ENCODE measurements at places on chromosomes 4 and X.

GRCh38 chr4:76003620-76004019, 3.7 kb downstream of the CXCL9 start:
- DNase-seq: no peak

DNA sequence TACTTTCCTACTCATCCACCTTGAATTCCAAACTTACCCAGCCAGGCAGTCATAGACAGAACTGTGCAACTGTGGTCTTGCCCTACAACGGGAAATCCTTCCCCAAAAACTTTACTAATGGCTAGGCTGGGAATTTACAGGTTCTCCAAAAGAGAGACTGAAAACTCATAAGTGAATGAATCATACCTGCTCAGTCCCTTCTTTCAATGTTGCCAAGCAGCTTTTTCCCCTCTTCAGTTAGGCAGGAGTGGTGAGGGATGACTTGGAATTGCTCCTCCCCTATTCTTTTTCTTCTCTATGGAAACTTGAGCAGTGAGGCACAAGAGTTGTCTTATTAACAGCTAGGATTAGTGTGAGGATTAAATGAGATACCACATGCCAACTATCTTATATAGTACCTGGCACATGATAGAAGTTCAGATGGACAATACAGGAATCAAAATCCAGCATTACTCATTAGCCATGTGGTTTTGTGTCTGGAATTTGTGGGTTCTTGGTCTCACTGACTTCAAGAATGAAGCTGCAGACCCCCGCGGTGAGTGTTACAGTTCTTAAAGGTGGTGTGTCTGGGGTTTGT, 105.9 kb downstream of the TEX13A start:
- no peak for DNase-seq

DNA sequence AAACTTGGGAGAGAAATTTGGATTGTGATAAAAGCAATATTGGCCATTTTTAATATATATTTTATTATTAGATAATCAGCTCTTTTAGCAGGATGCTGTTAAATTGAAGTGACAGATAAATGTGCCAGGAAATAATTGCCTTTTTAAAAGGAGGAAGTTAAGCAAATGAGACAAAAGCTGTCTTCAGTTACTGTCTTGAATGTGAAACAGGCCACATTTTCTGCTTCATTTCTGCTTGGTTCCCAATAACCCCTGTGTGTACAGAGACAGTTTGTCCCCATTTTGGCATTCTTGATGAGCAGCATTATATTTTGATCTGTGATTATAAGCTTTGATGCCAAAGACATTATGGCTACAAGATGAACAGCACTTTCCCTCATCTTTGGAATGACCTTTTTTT, 953 bp downstream of the EPGN start:
- DNase-seq: no peak

- DNase-seq: no peak
These were observed 163.5 kb downstream of the PPP3CA start for GRCh38 chr4:101183666-101184373.

- no peak for DNase-seq
These were observed 3.0 kb upstream of the MAB21L2 start for GRCh38 chr4:150578745-150579501.

- no peak for DNase-seq
These were observed 7.1 kb downstream of the AWAT2 start for GRCh38 chrX:70042399-70043371.

- DNase-seq: peak; percentile 14
These were observed 86.1 kb downstream of the CPE start for GRCh38 chr4:165464813-165465381.

DNA sequence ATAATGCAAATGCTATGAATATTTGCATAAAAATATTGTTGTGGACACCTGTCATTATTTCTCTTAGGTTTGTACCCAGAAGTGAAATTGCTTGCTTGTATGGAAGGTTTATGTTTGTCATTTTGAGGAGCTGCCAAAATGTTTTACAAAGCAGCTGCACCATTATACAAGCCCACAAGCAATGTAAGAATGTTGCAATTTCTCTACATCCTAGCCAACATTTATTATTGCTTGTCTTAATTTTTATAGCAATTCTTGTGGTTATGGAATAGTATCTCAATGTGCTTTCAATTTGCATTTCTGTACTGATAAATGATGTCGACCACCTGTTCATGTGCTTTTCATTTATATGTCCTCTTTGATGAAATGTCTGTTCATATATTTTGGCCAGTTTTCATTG, 18.7 kb upstream of the RBMX start:
- DNase-seq: no peak

DNA sequence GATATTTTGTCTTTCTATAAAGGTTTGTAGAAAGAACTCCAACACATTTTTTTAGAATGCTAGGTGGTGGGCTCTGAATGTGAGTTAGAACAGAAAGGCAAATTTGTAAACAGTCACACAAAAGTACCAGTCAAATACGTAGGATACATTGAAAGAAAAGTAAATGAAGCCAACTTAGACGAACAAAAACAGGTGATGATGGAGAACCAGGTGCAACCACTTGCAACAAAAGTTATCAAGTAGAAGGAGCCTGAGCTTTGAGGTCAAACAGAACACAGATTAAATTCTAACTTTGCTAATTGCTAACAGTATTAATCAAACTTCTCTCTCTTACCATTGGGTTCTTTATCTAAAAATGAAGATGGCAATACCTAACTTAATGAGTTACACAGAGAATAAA, 62.7 kb upstream of the DAPP1 start:
- DNase-seq: no peak

DNA sequence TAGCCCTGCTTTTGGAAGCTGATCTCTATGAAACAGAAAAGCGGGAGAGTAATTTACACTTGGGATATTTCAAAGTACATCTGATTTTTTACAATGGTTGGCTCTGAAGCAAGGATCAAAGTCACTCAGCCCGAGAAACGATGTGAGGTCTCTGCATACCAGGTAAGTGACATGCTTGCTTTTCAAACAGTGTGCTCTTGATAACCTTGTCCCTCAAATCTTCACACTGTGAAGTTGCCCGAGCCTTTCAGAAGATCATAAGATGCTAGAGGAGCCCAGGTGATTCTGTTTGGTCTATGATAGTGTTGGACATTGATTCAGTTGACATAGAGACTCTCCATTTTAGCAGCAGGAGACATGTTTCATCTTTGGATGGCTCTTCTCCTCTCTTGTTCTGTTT, 47.1 kb upstream of the KLHL34 start:
- no peak for DNase-seq

DNA sequence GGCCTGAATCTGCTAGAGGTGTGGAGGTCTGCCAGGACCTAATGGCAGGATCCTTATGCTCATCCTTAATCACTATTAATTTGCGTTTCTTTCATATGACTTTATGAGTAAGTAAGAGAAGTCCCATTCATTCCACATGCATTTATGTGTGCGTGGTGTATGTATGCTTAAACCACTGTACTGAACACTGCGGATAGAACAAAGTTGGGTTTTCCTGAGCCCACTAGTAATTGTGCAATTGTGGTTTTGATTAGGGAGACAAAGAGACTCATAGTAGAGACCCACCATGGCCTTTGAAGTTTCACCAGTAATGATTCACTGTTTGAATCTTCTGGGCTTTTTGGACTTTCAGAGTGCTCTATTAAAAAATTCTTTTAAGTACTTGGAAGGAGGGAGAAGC, 498.5 kb upstream of the DIPK2B start:
- no peak for DNase-seq

- no peak for DNase-seq
These were observed 28.9 kb upstream of the HMX1 start for GRCh38 chr4:8900588-8900987.

- DNase-seq: peak; percentile 49
These were observed 84.2 kb downstream of the CNOT6L start for GRCh38 chr4:77734928-77735327.

DNA sequence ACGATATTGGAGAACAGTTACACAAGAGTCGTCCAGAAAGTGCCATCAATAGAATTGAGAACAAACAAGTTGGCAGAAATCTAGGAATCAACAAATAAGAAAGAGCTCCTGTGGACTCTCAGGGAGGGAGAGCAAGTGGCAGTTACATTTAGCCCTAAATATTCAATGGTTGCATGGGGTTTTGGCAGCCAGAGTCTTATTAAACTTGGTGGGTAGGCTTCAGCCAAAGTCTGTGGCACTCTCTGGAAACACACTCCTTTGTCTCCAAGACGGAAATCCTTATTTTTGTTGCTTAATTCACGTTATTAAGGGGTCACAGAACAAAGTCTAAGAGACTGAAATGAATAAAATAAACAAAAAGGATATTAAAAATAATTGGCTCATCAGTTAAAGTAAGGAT, 742.2 kb upstream of the ATOH1 start:
- DNase-seq: no peak

- no peak for DNase-seq
These were observed 107.6 kb upstream of the FAM9B start for GRCh38 chrX:9141496-9141895.

DNA sequence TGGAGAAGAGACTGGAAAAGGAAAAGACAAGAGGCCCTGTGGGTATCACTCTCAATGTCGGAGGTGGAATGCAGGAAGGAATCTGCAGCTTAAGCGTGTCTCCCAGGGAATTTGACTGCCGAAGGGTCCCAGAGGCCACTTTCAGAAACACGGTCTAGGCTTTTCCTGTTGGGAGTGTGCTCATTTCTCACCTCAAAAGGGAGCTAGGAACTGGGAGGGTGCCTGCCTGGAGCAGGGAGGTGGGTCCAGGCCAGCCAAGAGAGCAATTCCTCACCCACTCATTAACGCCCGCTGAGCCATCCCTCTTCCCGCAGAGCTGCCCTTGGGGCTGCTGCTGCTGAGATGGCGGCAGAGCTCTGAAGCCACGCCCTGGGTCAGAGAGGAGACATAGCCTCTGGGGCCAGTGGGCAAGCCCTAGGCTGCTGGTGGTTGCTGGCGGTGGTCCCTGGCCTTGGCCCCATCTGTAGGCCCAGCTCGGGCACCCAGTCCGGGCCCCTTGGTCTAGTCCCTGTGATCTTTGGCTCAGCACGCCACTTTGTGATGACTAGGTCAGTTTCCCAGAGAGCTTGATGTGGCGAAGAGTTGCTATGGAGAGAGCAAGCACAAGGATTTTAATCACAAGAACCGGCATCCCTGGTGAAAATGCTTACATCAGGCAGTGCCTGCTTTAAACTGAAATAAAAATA, 4.1 kb downstream of the ZNF185 start:
- no peak for DNase-seq

- DNase-seq: no peak
These were observed 159.2 kb downstream of the BTC start for GRCh38 chr4:74635074-74635473.

GRCh38 chr4:11160288-11160687, 268.4 kb downstream of the HS3ST1 start:
- DNase-seq: no peak

- peak; percentile 12 for DNase-seq
These were observed 151.9 kb upstream of the RPS6KA3 start for GRCh38 chrX:20418379-20419150.

DNA sequence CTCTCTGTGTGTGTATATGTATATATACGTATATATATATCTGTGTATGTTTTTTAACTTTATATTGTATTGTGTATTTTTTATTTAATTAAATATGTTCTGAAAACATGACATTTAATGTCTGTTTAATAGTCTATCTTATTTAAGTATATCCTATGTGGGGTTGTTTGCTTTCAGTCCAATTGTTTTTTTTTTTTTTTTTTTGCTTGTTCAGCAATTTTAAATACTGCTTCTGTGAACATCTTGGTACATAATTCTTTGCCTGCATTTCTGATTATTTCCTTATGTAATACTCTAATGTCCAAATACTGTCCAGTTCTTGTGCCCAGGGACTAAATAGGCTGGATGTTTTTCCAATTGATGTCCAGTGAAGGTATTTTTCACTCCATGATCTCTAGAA, 45.1 kb upstream of the MAD2L1 start:
- DNase-seq: no peak

Measured in CD4-positive, alpha-beta T cell treated with Interleukin-6 for 4 hours (primary cell).